ENCODE measurements at places on chromosomes 16 and 17.

- no peak for DNase-seq
Observed at GRCh38 chr17:71633391-71633849, 487.4 kb upstream of the SOX9 start.

DNA sequence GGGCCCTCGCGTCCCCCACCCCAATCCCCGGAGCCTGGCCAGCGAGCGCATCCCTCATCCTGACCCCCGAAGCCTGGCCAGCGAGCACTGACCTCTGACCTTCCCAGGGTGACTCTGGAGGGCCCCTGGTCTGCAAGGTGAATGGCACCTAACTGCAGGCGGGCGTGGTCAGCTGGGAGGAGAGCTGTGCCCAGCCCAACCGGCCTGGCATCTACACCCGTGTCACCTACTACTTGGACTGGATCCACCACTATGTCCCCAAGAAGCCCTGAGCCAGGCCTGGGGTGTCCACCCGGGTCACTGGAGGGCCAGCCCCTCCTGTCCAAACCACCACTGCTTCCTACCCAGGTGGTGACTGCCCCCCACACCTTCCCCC, 2.3 kb downstream of the TPSD1 start:
- no peak for DNase-seq

DNA sequence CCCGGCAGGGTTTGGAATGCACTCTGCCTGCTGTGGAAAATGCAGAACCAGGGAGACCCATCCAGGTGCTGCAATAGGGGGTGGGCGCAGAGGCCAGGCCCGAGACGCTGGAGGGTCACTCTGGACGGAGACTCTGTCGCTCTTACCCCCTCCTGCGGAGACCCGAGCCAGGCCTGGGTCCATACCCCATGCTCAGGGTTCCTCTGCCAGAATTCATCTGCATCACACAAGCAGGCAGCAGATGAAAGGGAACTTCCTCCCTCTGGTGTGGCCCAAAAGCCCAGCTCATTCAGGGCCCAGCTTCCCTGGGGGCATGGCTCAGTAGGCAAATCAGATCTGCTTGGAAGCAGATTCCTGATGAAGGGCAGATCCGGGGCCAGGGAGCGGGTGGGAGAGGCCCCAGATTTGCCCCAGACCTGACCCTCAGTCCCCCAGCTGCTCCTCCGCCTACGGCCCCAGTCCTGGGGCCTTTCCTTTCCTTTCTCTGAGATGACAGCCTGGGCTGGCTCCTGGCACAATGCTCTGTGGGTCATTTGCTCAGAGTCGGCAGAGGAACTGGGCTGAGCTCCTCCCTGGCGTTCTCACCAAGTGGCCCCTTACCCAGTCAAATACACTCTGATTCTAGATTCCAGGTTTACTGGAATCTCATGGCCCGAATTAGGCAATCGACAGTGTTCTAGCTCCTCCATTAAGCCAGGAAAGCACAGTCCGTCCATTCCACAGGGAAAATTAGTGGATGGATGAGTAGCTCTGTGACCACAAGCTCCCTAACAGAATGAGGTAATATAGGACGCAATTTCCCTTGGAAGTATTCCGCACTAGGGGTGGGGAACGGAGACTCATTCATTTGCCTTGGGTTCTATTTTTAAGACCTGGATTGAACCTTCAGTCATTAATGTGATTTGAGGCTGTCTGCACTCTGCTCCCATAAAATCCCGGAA, 19.1 kb upstream of the RASD1 start:
- no peak for DNase-seq

DNA sequence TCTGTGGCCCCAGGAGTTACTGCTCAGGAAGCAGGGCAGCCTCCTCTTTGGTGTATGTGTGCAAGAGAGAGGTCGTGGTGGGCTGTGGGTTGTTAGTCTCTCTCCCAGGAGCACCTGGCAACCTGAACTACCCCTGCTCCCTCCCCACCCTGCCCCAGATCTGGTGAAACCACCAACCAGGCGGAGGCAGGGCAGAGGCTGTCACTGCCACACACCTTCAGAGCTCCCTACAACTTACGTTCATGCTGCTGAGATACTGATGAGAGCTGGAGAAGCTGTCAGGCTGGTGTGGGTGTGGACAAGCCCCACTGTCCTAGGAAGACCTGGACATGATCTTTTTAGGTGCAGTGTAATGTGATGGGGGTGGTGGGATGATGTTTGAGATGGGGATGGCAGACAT, 24.3 kb downstream of the GOSR2 start:
- DNase-seq = no peak

GRCh38 chr17:13099089-13099735, 81.4 kb upstream of the ELAC2 start:
- DNase-seq = no peak

DNA sequence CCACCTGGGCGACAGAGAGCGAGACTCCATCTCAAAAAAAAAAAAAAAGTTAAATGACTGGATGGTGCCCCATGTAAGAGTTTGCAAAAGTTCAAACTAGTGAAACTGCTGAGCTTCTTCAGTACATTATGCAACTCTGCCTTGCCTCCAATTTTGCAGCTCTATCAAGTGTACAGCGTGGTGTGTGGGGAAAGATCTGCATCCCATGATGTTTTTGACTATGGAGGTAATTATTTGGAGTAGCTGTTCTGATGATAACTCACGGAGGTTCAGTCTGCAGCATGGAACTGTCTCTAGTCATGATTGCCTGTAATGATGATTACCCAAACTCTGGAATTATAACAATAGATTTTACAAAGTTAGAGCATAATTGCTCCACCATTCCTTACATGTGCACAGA, 149.6 kb downstream of the PITPNC1 start:
- DNase-seq = no peak

DNA sequence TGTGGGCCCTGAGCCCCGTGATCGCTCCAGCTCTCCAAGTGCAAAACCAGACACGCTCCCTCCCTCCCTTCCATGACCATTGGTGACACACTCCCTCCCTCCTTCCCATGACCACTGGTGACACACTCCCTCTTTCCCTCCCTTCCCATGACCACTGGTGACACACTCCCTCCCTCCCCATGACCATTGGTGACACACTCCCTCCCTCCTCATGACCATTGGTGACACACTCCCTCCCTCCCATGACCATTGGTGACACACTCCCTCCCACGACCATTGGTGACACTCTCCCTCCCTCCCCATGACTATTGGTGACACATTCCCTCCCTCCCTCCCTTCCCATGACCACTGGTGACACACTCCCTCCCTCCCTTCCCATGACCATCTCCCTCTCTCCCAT, 56.3 kb downstream of the LMF1 start:
- DNase-seq = peak; percentile 12

DNA sequence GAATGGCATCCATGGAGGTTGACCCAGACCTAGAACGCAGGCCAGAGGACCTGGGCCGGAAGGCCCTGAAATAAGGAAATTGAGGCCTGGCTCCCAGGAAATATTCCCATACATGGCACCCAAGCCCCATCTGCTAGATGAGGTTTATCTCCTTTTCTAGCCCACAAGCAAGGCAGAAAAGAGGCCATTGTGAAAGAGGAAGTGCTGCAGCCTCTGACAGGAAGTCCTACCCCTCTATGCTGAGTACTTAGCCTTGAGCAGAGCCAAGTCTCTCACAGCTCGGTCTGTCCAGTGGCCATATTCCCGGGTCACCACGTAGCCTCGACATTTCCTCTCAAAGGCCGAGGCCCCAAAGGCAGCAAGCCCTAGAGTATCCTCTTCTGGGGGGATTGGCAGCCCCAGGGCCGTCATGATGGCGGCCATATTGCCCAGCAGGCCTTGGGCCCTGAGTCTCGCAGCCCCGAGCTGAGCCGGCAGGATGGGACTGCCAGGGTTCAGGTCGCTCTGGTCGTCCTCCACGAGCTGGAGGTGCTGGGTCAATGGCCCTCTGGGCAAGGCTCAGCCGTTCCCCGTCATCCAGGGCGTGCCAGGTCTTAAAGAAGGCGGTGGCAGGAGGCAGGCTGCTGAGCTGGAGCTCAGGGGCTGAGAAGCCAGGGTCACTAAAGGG, 7.8 kb downstream of the CTF1 start:
- DNase-seq = no peak

DNA sequence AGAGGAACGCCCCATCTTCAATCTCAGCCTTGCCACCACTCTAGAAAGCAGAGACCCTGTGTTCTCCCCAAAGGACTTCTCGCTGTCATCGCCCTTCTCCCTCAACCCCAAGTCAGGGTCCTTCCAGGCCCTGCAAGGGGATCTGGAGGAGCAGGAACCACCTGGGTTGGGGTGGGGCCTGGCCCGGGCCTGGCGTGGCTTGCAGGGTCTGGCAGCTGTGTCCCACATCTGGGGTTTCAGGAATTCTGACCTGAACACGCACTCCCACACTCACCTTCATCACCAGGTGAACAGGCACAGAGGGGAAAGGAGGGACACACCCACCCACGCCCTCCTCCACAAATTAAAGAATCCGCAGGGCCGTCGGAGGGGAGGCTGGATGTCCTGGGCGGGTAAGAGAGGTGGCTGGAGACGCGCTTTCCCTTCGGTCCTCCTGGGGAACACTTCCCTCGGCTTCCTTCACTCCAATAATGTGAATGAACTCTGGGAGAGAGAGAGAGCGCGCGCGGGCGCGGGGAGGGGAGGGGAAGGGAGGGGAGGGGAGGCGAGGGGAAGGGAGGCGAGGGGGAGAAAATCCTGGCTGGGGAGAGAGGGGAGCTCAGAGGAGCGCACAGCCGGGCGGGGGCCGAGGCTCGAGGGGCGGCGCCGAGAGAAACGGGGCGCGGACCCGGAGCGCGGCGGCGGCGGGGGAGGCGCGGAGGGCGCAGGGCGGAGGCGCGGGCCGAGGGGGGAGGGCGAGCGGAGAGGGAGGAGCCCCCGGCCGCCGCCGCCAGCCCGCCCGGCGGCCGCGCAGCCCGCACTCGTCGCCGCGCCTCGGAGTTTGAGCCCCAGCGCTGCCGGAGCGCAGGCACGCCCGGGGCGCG, at the start of gene CACNG4:
Gene CACNG4 (plus strand): TSS at position 799 of the 863 bp plus-strand sequence. CDS start 205 bp downstream, outside the sequence.
- no peak for DNase-seq

DNA sequence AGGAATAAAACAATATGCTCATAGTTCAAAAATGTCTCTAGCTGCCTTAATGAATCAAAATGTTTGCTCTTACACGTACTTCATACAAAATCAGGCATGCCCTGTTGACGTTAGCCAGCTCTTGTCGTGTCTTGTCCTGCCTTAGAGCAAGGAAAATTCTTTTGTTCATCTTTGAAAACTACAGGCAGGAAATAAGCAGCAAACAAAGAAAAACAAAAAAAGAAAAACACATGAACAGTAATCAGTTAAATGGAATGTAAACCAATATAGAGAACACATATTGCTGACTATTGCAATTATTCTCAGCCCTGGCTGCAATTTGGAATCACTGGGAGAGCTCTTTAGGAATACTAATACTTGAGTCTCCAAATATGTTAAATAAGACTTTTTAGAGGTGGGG, 1.7 kb downstream of the CAPNS2 start:
- no peak for DNase-seq

- no peak for DNase-seq
Observed at GRCh38 chr17:50613007-50613992, 21.4 kb upstream of the ABCC3 start.

DNA sequence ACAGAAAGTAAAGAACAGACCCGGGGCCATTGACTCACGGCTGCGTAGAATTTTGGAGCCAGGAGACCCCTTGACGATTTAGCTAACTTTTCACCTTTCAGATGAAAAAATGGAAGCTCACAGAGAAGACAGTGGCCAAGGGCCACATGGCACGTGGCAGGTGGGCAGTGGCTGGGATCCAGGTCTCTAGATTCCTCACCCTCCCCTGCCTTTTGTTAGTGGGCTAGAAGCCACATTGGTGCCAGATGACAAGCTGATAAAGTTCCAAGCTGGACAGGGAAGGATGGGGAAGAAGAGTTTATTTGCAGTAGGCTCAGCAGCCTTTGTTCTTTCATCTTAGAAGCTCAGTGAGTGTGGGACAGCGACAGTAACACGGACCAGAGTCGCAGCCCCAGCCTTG, 105.8 kb downstream of the SPACA3 start:
- no peak for DNase-seq

- DNase-seq = no peak
Observed at GRCh38 chr17:3682033-3682432, 13.4 kb downstream of the EMC6 start.

GRCh38 chr16:48076455-48077012, 79.3 kb downstream of the ABCC12 start:
- DNase-seq = no peak

GRCh38 chr16:67470359-67470758, 10.6 kb downstream of the ATP6V0D1 start:
- no peak for DNase-seq

DNA sequence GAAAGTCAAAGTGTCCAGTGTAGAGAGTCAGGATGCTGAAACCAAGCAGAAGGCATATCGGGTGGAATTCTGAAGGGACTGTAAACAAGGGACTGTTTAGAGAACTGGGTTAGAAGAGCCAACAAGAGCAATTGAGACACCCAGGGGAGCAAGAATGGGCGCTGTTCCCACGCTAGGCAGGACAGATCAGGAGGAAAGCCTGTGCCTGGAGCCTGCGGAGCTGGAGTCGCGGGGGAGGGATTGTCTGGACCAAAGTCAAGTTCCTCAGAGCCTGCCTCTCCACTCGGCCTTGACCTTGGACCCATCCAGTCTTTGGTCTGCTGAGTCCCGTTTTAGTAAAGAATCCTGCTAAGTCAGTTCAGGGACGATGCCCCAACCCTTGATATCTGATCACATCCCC, 14.7 kb upstream of the KLHL36 start:
- no peak for DNase-seq

GRCh38 chr16:180101-180675, at the start of gene HBQ1:
TSS of gene HBQ1 (plus strand) at chr16:180459. CDS start at chr16:180487, 28 bp downstream.
- no peak for DNase-seq

GRCh38 chr16:80924372-80924978, 82.2 kb downstream of the CMC2 start:
- peak; percentile 1 for DNase-seq

DNA sequence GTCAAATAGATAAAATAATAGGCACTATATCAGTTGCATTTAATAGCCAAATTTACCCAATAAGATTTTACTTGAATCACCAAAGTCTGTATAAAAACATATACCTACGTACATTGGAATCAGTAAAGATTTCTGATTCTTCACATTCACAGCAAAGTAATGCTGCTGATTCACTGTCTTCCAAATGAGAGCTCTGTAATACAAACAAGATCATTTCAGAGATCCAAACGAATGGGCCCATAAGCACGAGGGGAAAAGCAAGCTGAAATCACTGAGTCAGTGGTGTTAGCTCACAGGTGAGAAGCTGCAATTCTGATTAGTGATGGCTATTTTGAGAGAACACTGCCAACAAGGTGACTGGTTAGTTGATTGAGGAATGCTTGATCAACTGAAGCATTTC, 81.3 kb downstream of the SSH2 start:
- no peak for DNase-seq

DNA sequence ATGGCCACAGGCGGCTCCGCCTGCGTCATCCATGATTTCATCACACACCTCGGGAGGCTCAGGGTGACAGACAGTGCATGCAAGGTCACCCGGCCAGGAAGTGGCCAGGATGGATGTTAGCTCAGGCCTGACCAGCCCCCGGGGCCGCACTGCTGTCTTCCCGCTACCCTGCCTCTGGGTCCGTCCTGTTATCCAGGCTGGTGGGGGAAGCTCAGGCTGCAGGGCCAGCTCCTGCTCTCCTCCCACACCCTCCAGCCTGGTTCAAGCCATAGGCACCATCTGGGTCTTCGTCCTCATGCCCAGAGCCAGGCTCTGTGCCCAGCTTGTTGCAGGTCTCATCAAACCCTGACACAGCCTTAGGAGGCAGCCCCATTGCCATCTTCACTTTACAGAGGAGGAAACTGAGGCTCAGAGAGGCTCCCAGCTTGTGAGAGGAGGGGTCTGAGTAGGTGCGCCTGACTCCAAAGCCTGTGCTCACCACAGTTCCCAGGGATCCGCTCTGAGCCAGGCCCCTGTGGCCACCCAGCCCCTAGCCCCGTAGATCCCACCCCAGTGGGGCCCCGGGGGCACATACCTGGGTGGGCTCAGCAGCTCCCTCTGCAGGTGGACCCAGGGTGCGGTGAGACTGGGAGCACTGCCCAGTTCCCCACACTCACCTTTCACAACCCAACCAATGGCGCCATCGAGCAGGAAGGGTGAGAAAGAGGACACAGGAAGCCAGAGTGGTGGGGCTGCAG, 412 bp upstream of the ADGRG3 start:
- no peak for DNase-seq
